ENCODE measurements at places on chromosomes 2 and 18. TPM values are rescaled to one million over a fixed set of nuclear protein-coding genes. Genes with fewer than 3 reads are reported as not detected.

GRCh38 chr2:137870682-137871081 lies 93.6 kb upstream of the HNMT start:
- no peaks in the 10 kb centered on the region for H3K27me3 ChIP-seq
- no peaks in the 10 kb centered on the region for H3K4me1 ChIP-seq
- no peak overlapping the region for H3K27ac ChIP-seq
- no peak overlapping the region for H3K4me3 ChIP-seq

- peak overlapping the region; percentile 26 for H3K27ac ChIP-seq
- H3K4me3 ChIP-seq: no peak overlapping the region
- no peaks in the 10 kb centered on the region for H3K27me3 ChIP-seq
- no peaks in the 10 kb centered on the region for H3K36me3 ChIP-seq
Observed at GRCh38 chr2:42924418-42924886, 132.1 kb upstream of the HAAO start.

DNA sequence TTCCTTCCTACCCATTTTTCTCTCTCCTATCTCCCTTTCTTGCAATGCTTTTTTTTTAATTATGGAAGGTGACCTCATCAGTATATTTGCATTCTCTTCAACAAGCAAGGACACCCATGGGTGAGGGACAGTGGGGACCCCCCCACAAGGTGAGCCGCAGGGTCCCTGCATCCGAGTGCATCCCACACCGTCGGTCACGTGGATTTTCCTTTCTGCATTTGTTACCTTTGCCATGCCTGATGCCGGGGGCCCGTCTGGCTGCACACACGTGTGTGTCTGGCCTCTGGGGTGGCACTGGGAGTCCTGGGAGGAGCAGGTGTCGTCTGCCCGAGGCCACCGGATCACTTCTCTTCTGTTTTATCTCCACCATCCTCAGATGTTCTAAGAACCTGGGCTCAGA lies 30.1 kb upstream of the SNTG2 start:
- H3K4me3 ChIP-seq: no peak overlapping the region
- no peaks in the 10 kb centered on the region for H3K4me1 ChIP-seq
- H3K27ac ChIP-seq: no peak overlapping the region
- H3K27me3 ChIP-seq: no peaks in the 10 kb centered on the region
- DNase-seq: no peak
- no peaks in the 10 kb centered on the region for H3K36me3 ChIP-seq

OR6B2 gene
- total RNA-seq: not detected

ACVR1C gene
- 0.24 TPM for total RNA-seq

All from thymus (tissue), 14 donors.